Hindlimb muscle (tissue), 1 donor: ENCODE measurements at places on chromosomes 5 and 9. TPM values are rescaled to one million over a fixed set of nuclear protein-coding genes. Genes with fewer than 3 reads are reported as not detected.

GRCh38 chr9:134743853-134744252 lies 102.2 kb downstream of the COL5A1 start:
- no peak for DNase-seq

The GRXCR2 gene
- not detected for polyA plus RNA-seq

The TAS2R1 gene
- polyA plus RNA-seq, result not detected

- no peak for DNase-seq
Observed at GRCh38 chr5:137741718-137742117, 5.8 kb upstream of the KLHL3 start.

The SOX30 gene
- 0.26 TPM for polyA plus RNA-seq

The SLC46A2 gene
- polyA plus RNA-seq, result 0.18 TPM

The PCDHB3 gene
- 2.6 TPM for polyA plus RNA-seq

DNA sequence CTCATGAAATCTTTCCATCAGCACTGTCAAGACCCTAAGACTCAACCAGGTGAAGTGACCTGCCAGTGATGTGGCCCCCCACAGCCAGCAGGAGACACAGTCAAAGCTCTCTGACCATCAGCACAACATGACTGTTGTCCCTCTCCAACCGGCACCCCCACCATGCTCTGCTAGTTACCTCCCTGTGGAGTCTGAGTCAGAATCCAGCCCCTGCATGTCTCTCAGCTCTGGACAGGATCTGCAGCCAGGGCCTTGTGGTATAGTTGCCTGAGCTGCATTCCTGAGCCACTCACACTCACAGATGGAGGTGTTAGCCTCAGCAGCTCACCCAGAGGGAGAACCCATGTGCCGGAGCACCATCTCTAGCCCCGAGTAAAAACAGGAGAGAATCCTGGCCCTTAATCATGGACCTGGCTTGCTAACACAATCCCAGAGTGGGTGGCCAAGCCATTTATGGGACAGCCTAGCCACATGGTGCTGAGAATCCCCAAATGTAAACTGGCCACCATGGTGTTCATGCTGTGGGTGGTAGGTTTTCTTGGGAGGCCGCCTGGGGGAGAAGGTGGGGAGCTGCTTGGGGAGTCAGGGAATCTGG lies 237.8 kb downstream of the PAPPA start:
- DNase-seq, result no peak

The TOMM5 gene
- 57.8 TPM for polyA plus RNA-seq

The PDLIM4 gene
- 51.7 TPM for polyA plus RNA-seq

- DNase-seq, result no peak
Observed at GRCh38 chr9:111039231-111039906, 1.1 kb upstream of the LPAR1 start.

DNA sequence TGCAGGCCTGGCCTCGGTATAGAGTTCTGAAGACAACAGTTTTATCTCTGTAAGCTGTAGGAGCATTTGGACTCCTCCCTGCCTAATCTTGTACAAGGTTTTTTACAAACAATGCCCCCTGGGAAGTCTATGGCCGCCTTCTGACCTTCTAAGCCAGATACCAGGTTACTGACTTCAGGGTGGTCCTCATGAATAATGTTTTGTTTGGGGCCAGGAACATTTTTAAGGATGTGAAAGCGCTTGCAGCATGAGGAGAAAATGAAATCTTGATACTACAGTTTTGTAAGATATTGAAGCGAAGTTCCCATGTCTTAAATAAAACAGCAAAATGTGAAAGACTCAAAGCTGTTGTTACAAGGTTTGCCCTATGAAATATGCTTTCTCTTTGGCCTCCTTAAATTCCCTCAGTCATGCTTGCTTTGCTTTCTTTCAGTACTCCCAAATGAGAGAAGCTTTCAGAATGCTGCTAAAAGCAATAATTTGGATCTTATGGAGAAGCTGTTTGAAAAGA lies 5.2 kb downstream of the ANKDD1B start:
- DNase-seq, result no peak

DNA sequence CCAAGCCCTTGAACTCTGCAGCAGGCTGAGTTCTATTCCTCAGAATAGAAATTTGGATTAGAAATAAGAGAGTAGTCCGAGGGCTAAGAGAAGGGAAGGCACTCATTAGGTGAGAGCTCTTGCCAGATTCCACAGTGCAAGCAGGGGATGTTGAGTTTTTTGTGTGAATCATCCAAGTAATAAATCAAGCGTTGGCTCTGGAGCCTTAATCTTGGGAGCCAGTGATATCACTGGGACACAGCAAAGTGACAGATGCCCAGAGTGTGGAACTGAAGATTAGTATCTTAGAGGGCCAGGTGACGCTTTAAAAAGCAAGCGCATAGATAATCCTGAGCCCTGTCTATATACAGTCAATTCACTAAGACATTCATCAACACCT lies 60.3 kb downstream of the FOXD1 start:
- peak; percentile 12 for DNase-seq
